Epithelial cell of esophagus (primary cell): ENCODE measurements at places on chromosomes 7 and 10.

- no peak for DNase-seq
Observed at GRCh38 chr7:134823400-134823799, 44.0 kb downstream of the CALD1 start.

- peak; percentile 100 for DNase-seq
Observed at GRCh38 chr10:103872137-103872931, 17.0 kb upstream of the SH3PXD2A start.

GRCh38 chr10:63884426-63884825, 363.2 kb downstream of the REEP3 start:
- no peak for DNase-seq

GRCh38 chr7:146319629-146320028, 203.0 kb downstream of the CNTNAP2 start:
- DNase-seq, result no peak

- no peak for DNase-seq
Observed at GRCh38 chr7:56077681-56078080, 13.6 kb downstream of the SUMF2 start.

- DNase-seq, result peak; percentile 16
Observed at GRCh38 chr10:22986771-22987542, 59.1 kb downstream of the ARMC3 start.

- DNase-seq, result no peak
Observed at GRCh38 chr7:108205311-108205710, 75.2 kb upstream of the LAMB4 start.
